ENCODE measurements at places on chromosomes 5 and 9.

GRCh38 chr5:97529354-97529985 lies 346.4 kb upstream of the RIOK2 start:
- no peak for DNase-seq

DNA sequence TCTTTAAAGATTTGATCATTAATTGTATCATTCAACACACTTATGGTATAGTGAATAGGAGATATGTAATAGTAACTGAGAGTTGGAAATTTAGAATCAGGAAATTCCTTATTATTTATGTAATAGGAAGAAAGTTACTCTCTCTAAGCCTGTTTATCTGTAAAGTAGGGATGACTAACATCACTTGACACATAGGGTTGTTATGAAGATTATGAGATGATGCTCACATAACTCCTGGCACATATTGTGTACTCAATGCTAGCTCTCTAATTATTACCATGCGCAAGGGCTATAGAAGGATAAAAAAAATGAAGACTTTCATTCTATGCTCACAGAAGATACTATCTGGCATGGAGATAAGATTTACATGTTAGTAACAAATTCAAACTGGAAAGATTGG lies 149.9 kb downstream of the ISOC1 start:
- peak; percentile 82 for DNase-seq

DNA sequence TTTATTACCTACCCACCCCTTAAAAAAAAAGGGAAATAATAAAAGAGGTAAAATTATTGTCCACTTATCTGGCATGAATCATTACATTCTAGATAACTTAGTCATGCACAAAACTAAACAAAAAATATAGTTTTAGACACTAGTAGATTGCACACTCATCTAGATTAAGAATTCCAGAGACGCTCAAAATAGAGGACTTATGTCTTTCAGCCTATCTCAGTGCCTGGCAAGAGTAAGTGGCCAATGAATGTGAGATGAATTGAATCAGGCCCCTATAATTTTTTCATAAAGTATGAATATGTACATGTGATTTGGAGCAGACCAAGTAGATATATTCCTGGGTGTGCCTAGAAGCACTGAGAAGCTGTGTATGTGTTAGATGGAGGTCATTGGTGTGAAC lies 2.0 kb upstream of the RXFP3 start:
- no peak for DNase-seq

- DNase-seq: no peak
Measured at GRCh38 chr9:16085167-16085726, 532.4 kb downstream of the CCDC171 start.

DNA sequence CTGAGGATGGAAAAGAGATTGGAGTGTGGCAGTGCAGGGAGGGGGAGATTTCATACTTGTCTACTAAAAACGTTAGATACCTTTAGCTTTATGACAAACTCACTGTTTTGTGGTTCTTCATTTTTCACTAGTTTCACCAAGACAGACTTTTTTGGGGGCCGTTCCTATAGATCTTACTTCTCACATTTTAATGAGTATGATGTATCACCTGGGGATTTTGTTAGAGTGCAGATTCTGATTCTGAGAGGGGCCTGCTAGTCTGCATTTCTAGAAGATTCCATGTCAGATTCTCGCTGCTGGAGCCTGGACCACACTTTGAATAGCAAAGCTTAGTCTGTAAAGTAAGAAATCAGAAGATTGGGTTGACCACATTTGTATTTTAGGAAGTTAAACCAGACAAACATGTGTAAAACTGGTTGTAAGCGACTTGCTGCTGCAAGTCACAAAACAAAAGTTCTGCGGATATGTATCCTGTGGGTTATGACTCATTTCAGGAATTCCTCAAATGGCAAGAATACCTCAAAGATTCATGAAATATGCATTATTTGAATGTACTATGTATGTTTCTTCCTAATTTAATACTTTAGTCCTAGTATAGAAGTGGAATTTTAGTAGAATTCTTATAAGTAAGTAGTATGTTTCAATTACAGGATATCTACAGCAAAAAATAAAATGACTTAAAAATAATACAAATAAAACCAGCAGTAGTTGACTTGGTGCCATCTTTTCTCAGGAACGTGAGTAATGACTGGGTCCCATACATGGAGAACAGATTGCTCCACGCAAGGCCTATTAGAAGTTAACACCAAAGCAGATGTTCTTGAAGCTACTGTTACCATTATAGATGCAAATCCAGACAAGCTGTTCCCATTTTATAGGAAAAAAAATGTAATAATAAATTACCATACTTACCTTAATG lies 27.8 kb downstream of the NFIL3 start:
- DNase-seq: peak; percentile 89

GRCh38 chr5:14577971-14578370 lies 3.6 kb upstream of the OTULINL start:
- no peak for DNase-seq

DNA sequence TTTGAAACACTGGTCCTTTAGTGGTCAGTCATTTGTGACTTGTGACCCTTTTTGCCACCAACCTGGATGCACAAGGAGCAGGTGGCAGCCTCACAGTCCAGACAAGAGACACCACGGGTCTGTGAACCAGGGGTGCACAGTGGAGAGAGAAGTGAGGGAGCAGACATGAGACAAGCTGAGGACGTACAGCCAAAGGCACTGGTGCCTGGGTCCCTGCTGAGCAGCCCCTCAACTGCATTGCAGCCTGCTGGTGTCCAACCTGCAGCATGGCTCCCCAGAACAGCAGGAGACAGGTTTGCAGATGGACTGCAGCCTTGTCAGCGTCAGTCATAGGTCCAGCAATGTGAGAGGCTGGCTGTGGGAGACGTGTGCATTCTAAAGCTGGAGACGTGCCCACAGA lies 124.2 kb upstream of the FSTL4 start:
- DNase-seq: no peak

- DNase-seq: no peak
Measured at GRCh38 chr5:63025679-63026078, 447.1 kb downstream of the LRRC70 start.

DNA sequence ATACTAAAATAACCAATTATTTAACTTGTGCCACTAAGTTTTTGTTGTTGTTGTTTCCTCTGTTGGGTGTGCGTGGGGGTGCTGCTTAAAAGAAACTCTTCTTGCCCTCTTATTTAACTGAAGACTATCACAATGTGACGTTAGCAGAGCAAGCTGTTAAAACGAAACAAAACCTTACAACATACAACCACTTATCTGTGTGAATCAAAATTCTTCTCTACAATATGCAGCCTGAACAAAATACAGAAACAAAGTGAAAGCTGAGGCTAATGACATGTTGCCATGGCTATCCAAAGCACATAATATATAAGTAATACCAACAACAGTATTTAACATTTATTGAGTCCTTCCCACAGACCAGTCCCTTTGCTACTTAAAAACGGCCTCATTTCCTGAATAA lies 291.0 kb downstream of the FBXL17 start:
- DNase-seq: no peak

GRCh38 chr9:136700959-136701667 lies 11.3 kb upstream of the DIPK1B start:
- DNase-seq: no peak

DNA sequence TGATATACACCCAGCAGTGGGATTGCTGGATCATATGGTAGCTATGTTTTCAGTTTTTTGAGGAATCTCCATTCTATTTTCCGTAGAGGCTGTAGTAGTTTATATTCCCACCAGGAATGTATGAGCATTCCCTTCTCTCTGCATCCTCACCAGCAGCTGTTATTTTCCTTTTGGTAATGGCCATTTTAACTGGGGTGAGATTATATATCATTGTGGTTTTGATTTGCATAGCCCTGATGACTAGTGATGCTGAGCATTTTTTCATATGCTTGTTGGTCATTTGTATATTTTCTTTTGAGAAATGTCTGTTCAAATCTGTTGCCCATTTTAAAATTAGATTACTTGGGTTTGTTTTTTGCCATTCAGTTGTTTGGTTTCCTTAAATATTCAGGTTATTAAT lies 11.2 kb upstream of the PPIC start:
- no peak for DNase-seq

DNA sequence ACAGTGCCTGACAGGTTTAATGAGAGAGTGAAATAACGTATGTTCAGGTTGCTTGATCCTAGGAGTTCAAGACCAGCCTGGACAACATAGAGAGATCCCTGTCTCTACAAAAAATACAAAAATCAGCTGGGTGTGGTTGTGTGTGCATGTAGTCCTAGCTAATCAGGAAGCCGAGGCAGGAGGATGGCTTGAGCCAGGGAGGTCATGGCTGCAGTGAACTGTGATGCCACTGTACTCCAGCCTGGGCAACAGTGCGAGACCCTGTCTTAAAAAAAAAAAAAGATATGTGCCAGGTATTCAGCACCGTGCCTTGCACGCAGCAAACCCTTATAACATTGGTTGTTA lies 38.8 kb upstream of the SPRY4 start:
- no peak for DNase-seq

DNA sequence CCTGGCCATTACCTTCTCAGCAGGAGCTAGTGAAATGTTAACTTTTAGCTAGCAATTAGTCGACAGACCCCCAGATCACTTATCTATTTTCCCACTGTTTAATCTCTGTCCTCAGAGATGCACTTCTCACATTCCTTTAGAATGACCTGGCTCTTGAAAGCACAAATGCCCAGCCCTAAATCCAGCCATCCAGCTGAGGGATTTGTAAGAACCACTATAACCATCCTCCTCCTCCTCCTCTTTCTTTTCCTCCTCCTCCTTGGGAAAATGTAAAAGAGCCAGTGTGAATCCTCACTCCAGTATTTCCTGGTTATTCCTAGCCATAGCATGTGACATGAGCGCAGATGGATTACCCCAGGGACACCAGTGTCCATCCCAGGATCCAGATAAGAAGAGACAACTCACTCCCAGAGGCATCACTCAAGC lies 124.3 kb downstream of the ENC1 start:
- no peak for DNase-seq

DNA sequence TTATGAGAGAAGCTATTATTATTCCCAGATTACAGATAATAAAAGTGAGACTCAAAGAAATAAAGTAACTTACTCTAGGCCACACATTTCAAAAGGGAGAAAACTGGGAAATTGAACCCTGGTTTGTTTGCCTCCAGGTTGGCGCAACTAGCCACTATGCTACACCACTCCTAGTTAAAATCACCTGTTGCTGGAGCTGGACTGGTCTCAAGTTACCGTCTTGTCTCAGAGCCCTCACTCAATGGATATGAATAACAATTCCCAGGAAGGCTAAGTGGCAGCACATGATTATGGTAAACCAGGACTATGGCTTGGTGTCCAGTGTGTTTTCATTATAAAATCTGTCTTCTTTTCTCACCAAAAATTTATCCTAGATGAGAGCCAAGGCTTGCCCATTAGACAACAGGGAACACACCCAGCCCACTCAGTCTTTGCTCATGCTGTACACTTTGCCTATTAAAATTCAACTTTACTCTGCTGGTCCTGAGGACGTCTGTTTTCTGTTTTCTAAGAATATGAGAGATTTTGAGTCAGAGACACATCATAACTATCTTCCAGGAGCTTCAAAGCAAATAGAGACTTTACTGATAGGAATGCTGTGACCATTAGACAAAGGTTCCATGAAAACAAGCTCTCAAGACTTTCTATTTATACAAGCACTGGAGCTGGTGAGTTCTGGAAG lies 58.1 kb downstream of the ADRB2 start:
- DNase-seq: no peak

- DNase-seq: no peak
Measured at GRCh38 chr5:55445791-55446190, 89.0 kb downstream of the PLPP1 start.

DNA sequence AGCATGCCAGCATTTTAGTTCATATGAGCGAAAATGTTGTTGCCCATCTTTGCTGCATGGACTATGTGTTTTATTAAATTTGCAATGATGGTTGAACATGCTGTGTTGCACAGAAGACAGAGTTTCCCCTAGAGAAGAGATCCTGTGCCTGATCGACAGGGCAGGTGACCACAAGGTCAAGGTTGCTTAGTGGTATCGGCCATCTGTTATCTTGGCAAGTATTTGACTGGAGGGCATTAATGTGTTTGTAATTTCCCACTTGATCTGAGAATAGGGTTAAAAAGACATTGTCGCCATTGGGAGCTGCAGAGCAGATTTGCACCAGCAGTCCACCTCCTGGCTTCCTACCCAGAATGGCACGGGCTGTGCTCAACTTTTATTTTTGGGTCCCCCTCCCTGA lies 1523.6 kb upstream of the WWC1 start:
- DNase-seq: no peak

GRCh38 chr9:1434052-1434767 lies 384.1 kb downstream of the DMRT2 start:
- DNase-seq: no peak

DNA sequence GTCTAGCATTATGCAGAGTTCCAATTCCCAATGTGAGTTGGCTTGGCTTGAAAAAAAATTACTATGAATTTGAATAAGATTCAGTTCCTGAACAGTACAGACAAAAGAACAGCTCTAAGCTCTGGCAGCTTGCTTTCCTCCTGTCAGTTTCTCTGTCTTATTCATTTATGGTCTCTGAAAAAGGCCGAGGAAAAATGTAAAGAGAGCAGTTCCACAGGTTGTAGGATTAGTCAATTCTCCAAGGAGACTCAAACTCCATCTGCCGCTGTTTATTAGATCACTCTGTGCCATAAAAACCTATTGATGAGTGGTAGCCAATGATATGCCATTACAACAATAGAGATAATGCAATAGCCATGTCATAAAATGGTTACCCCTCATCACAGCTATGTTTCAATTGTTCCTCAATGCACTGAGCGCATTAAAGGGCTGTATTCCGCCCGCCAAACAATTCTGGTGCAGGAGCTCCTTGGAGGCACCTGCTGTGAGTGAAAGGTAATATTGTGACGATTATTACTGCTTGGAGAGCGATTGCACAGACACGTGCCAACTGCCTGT lies 188.2 kb downstream of the ARRDC3 start:
- no peak for DNase-seq

GRCh38 chr9:92360083-92360482 lies 34.3 kb downstream of the CENPP start:
- no peak for DNase-seq

GRCh38 chr9:99808454-99808853 lies 13.2 kb upstream of the NR4A3 start:
- no peak for DNase-seq

- no peak for DNase-seq
Measured at GRCh38 chr9:115540091-115540490, 422.1 kb upstream of the TNC start.

GRCh38 chr5:78594610-78595457 lies 53.7 kb downstream of the LHFPL2 start:
- peak; percentile 86 for DNase-seq

GRCh38 chr5:145825751-145826180 lies 9.4 kb downstream of the PRELID2 start:
- DNase-seq: no peak

DNA sequence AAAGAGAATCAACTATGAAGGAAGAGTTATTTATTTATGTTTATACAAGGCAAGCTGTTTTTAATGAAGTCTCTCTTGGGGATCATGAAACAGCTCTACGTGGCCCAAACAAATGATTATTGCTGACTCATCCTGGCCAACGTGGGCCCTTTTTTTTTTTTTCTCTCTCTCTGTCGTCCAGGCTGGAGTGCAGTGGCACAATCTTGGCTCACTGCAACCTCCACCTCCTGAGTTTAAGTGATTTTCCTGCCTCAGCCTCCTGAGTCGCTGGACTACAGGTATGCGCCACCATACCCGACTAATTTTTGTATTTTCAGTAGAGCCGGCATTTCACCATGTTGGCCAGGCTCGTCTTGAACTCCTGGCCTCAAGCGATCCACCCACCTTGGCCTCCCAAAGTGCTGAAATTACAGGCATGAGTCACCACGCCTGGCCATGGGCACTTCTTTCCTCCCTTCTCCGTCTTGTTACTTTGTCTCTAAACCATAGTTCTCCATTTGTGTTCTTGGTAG lies 98.3 kb downstream of the BASP1 start:
- peak; percentile 77 for DNase-seq

GRCh38 chr9:23538067-23538402 lies 288.0 kb downstream of the ELAVL2 start:
- no peak for DNase-seq

- no peak for DNase-seq
Measured at GRCh38 chr9:5455181-5455580, 4.8 kb downstream of the CD274 start.

All from fibroblast of skin of left quadriceps (primary cell).